ENCODE measurements at places on chromosomes 5 and 9. TPM values are rescaled to one million over a fixed set of nuclear protein-coding genes. Genes with fewer than 3 reads are reported as not detected.

DNA sequence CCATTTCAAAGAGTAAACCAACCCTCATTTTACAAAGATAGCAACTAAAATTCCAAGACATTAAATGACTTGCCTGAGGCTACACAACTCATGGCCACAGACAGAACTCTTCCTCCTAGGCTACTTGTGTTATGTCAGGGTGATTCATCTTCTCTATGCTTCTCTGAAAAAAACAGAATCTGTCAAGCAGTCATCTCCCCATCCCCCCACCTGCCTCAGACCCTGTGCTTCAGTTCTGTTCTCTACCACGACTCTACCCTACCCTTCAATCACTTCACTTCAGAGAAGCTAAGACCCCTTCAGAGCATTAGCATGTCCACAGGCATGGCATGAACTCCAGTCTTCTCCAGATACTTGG is 277.7 kb upstream of the PTGER4 start:
- no peak for DNase-seq

- no peak for DNase-seq
Observed at GRCh38 chr9:75229605-75230332, 141.5 kb downstream of the OSTF1 start.

DNA sequence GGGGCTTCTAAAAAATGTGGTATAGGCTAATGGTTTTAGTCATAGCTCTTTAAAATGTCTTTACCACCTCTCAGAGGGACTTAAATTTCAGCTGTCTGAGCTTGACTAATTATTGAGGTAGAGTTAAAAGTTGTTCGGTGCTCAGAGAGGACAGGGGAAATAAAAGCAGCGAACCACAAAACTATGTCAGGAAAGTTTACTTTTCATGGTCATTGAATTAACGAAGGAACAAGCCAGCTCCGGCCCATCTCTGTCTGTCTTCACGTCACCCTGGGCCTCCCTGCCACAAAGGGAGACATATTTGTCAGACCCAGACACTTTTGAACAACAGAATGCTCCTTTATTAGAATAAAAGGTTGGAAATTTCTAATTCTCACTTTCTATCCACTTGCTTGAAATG is 98.8 kb upstream of the EFNA5 start:
- no peak for DNase-seq

DNA sequence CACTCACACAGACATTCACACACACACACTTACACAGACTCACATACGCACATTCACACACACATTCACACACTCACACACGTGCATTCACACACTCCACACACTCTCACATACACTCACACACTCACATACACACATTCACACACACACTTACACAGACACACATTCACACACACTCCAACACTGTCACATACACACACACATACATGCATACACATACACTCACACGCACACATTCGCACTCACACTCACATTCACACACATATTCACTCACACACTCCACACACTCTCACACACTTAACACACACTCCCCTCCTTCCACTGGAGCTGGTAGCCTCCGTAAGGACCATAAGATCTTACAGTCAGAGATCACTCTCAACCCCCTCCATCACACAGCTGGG is 26.2 kb downstream of the CAMK2A start:
- DNase-seq: no peak

GRCh38 chr9:28410411-28410810 is 837.1 kb upstream of the C9orf72 start:
- DNase-seq: no peak

GRCh38 chr5:112703866-112704820 is 33.5 kb upstream of the APC start:
- DNase-seq: peak; percentile 52

GRCh38 chr5:77955577-77955976 is 179.4 kb upstream of the TBCA start:
- DNase-seq: no peak

DNA sequence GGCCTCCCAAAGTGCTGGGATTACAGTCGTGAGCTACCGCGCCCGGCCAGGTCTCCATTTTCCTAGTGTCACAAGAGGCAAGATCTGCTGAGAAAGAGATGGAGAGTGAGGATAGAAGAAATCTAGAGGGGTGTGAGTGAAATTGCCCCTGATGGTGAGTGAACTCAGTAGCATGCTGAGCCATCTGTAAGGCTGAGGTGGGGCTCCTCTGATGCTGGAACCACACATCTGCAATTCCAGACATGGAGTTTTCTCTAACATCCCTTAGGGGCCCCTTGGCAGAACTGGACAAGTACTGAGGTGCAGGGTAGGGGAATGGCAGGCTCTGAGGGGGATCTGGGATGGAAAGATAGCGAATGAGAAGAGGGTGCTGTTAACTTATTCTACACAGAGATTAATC is 72.0 kb upstream of the FER start:
- no peak for DNase-seq

- no peak for DNase-seq
Observed at GRCh38 chr9:16368237-16369087, 502.0 kb downstream of the BNC2 start.

GRCh38 chr9:88344013-88344412 is 44.2 kb upstream of the SPIN1 start:
- no peak for DNase-seq

DNA sequence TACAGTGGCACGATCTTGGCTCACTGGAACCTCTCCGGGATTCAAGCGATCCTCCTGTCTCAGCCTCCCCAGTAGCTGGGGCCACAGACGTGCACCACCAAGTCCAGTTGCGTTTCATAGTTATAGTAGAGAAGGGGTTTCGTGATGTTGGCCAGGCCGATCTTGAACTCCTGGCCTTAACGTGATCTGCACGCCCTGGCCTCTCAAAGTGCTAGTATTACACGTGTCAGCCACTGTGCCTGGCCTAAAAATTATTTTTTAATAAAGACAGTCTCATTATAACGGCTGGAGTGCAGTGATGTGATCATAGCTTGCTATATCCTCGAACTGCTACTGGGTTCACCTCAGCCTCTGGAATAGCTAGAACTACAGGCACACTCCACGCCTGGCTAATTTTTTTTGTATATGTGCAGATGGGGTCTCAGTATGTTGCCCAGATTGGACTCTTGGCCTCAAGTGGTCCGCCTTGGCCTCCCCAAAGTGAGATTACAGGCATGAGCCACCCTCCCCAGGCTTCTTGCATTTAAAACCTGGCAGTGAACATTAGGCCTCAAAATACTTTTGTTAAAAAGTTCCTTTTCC is 4.4 kb downstream of the NPM1 start:
- no peak for DNase-seq

DNA sequence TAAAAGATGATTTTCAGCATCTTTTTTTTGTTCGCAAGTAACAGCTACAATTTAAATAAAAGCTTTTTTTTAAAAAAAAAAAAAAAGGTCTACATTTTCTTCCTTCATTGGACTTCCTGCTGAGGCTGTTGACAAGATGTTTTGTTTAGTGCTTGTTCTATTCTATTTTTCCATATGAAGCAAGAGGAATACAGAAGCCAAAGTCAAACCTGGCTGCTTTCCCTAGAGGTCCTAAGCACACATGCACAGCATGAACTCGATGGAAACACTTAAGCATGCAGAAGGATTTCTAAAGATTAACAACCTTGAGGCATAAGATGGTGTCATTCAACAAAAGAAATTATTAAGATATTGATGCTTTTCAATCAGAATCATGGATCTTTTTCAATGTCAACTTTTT is 105.1 kb downstream of the ADCY2 start:
- DNase-seq: no peak

- no peak for DNase-seq
Observed at GRCh38 chr5:169242175-169242848, 58.6 kb downstream of the SLIT3 start.

GRCh38 chr9:99823681-99824377 is 2.1 kb downstream of the NR4A3 start:
- DNase-seq: peak; percentile 47

- DNase-seq: no peak
Observed at GRCh38 chr5:123209502-123210027, 120.5 kb downstream of the PRDM6 start.

DNA sequence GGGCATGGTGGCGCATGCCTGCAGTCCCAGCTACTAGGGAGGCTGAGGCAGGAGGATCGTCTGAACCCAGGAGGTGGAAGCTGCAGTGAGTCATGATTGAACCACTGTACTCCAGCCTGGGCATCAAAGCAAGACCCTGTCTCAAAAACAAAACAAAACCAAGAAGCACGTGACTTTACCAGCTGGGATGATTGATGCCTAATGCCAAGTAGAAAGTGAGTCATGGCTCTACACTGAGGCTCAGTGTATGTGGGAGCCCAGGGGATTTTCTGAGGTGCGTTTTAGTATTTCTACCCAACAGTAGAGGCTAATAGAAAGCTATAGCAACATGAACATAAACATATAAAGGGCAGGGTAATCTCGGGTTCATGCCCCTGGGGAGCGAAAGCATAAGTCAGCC is 13.9 kb upstream of the BRD3OS start:
- DNase-seq: no peak

DNA sequence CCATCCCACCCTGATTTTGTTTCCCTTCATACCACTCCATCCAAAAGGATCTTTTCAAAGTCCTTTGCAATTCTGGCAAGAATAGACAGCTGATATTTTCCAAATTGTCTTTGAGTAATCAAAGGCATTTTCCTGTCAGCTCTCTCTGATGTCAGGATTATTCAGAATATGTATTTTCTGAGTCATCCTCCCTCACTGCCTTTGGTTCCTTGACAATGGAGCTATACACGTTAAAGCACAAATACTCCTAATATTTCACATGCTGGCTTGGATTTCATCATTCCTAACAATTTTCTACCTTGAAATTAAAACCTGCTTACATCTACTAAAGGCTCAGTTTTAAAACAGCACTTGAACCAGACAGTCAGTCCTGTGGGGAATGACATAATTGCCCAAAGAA is 379.4 kb downstream of the GADD45G start:
- DNase-seq: no peak

- DNase-seq: no peak
Observed at GRCh38 chr5:88395264-88395663, 126.6 kb upstream of the TMEM161B start.

- no peak for DNase-seq
Observed at GRCh38 chr5:174937201-174938123, 213.1 kb downstream of the MSX2 start.

DNA sequence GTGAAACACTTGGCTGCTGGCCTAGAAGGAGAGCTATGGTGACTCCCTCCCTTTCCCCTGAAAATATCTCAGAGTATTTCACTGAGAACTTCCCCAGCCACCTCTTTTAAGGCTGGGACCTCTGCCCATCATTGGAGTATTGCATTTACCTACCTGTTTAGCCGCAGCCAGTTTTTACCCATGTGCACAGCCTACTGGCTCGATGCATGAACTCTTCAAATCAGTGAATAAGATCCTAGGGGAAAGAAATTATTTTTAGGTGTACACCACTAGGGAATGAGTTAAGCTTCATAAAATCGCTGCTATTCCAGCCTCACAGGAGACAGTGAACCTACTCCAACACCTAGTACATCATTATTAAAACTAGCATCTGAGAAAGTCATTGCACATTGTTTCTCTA is 16.8 kb upstream of the FAM174A start:
- no peak for DNase-seq

GRCh38 chr5:172941067-172941516 is 18.1 kb upstream of the RPL26L1 start:
- no peak for DNase-seq

DNA sequence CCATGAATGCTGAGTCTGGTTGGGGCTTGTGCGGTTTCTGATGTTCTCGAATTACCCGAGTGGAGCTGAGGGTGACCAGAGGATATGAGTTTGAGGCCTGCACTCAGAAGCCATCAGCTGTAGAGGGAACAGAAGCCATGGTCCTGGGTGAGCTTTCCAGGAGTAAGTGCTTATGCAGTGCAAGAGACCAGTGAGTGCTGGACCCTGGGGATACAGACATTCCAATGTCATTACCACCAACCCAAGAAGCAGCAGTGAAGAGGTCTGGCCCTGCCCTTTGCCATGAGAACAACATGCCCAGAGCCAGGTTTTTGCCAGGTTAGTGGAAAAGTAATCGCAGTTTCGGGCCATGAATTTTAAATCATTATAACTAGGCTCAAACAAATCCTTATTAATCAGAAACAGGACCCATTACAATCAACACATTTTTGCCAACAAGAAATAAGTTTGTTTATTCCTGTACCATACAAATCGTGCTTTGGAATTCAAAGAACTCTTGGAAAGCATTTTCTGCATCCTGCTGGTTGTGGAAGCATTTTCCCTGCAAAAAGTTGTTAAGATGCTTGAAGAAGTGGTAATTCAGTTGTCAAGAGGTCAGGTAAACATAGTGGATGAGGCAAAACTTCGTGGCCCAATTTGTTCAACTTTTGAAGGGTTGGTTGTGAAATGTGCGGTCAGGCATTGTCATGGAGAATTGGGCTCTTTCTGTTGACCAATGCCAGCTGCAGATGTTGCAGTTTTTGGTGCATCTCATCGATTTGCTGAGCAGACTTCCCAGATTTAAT is 154.6 kb downstream of the SYK start:
- no peak for DNase-seq

The PAEP gene
- not detected for total RNA-seq

The SLC1A1 gene
- total RNA-seq: 2.1 TPM

The HSPB3 gene
- total RNA-seq: 492 TPM

The FAM151B gene
- 1.8 TPM for total RNA-seq

The FOXD4L3 gene
- not detected for total RNA-seq

The PRDM9 gene
- total RNA-seq: not detected

The CD74 gene
- total RNA-seq: 341 TPM

The TAF11L5 gene
- total RNA-seq: not detected

The SPATA31A3 gene
- not detected for total RNA-seq

The IFNA21 gene
- not detected for total RNA-seq

The IGFBPL1 gene
- total RNA-seq: not detected
